ENCODE measurements at places on chromosomes 1 and 21.

DNA sequence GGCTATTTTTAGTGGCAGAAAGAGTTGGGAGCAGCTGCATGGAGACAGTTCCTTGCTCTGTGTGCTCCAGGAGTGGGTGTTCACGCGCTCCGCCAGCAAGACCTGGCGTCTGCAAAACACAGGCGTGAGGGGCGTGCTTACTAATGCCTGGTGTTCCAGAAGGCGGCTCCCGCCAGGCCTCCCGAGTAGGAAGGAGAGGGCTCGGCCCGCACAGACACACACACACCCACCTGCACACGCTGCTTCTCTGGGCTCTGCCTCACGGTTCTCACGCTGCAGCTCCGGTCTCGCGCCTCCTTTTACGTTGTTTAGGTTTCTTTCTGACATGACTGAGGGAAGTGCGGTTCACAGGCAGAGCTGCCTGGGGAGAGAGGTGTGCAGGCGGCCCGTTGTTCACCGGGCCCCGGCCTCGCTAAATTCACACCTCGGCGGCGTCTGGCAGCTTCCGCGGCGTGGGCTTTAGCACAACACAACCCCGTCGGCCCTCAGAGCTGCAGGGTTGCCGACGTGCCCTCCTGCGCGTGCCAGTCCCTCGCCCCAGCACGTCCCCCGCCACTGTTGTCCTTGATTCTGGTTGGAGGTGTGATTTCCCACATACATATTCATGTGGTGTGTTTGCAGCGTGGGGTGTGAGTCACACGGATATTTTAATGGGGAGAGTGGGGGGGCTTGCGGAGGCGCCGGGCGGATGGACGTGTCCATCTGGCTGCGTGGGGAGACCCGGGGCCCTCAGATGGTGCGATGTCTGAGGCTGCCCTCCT lies 77.0 kb downstream of the SKI start:
- DNase-seq, result no peak

- DNase-seq, result no peak
Measured at GRCh38 chr1:2523191-2523890, 3.1 kb downstream of the PANK4 start.

DNA sequence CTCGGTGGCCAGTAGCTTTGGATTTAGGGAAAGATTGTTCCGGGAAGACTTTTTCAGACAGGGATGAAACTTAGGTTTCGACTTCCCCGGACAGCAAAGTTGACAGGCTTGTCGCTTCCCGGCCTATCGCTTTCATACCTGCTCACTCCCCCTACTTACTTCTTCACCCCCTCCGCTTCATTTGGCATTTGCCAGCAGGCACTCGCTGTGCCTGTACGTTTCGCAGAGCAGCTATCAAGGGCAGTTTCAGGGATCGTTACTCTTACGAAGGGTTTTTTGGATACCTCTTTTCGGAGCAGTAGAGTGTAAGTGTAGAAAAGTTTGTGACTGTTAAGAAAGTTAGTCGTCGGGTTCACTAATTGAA lies 393 bp downstream of the BLZF1 start:
- no peak for DNase-seq

DNA sequence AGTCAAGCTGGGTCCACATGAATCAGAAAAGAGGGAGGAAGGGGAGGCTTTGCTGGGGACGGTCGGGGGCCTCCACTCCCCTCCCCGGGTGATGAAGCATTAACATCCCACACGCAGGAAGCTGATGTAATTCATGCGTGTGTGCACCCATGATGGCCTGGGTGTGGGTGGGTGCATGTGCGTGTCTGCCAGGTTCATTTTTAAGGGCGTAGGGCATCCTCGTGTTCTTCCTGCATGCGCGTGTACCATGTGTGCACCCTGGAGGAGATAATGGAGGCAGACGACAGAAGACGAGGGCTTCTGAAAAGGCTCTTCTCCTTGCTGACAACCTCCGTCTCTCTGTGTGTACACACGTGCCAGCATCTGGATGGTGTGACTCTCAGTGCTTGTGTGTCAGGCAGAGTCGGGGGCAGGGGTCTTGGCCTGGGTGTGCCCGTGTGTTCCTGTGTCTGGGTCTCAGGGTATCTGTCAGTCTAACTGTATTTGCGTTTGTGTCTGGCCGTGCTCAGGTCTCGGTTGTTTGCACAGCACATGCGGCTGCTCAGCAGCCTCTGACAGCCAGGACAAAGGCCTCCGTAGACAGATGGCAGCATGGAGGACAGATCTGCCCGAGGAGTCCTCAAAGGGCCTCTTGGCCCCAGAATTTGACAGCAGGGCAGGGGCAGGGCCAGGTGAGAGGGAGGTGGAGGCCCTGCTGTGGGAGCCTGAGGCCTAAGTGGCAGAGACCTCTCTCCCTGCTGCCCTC lies 2.4 kb downstream of the RAP1GAP start:
- DNase-seq, result no peak

DNA sequence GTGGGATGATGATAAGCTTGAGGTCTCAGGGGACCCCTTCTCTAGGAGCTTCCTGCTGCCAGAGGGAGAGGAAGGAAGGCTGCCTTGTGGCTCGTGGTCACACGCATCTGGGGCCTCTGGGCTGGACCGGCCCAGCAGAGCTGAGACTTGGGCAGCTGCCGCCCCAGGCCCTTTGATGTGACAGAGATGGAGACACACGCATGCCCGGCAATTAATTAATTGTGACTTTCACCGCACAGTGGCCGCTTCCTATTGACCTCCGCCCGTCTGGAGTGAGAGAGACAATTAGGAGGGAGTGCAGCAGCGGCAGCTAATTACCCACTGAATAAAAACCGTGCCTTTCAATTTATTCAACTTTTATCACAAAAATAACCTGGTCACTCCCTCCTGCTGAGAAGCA lies 16.6 kb upstream of the C1QA start:
- no peak for DNase-seq

DNA sequence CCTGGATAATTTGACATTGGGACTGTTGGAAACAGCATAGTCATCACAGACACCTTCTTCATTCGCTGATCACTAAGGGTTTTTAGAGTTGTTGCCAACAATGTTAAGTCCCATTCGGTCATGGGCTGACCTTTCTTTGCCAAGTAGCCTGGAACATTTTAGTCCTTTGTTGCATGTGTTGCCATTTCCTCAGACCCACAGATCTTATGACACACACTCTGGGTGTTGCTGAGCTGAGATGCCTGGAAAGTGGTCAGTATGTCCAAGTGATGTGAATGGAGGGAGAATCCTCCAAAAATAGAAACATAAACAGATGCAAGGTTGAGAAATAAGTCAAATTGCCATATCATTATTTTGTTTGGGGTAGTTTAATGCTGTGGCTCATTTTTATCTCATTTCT lies 61.5 kb upstream of the GJA5 start:
- DNase-seq, result peak; percentile 74

DNA sequence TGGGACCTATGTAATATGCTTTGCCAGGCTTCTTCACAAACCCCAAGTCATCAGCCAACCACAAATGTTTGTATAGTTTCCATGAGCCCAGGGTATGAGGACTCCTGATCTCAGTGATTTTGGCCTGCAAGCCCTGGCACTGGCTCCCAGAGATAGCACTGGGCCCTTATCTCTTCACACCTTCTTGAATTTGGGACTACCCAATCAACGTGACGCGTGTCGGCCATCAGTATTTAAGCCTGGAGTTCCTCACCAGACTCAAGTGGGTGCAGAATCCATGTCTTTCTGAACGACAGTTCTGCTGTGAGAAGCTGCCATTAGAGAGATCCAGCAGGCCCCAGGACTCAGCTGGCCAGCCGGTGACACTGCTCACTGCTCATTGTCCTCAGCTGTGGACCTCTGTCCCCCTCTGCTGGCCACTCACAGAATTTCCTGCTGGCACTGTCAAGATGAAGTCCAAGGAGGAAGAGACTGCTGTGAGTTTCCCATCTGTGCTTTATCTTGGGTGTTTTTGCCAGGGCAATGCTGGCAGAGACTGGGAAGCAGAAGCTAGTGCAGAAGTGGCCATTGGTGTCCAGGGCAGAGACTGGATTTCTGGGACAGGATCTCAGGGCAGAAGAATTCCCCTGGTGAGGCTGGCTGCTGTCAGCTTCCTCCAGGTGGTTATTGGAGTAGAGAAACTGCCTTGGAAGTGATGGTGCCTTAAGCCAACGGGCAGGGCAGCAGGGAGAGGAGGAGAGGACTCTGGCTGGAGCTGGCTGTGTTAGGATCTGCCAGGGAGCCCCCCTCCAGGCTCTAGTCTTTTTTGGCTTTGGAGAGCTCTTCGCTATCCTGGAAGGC lies 28.4 kb downstream of the TMCC2 start:
- DNase-seq, result peak; percentile 90

DNA sequence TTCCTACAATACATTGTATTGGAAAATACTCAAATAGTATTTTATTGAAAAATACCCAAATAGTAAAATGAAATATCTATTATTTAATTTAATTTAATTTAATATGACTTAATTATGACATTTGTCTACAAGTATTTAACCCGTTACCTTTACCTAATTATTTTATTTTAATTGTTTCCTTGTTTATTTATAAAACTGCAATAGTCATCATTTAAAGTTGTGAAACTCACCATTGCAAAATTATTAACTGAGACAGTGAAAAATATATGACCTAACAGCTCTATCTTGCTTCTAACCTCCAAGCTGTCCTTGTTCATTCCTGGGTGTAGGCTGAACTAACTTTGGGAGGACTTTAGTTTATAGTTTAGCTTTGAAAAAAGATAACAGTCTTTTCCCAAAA lies 300.6 kb upstream of the POGK start:
- DNase-seq, result no peak

GRCh38 chr1:22774833-22775182 lies 64.2 kb downstream of the EPHB2 start:
- DNase-seq, result no peak

DNA sequence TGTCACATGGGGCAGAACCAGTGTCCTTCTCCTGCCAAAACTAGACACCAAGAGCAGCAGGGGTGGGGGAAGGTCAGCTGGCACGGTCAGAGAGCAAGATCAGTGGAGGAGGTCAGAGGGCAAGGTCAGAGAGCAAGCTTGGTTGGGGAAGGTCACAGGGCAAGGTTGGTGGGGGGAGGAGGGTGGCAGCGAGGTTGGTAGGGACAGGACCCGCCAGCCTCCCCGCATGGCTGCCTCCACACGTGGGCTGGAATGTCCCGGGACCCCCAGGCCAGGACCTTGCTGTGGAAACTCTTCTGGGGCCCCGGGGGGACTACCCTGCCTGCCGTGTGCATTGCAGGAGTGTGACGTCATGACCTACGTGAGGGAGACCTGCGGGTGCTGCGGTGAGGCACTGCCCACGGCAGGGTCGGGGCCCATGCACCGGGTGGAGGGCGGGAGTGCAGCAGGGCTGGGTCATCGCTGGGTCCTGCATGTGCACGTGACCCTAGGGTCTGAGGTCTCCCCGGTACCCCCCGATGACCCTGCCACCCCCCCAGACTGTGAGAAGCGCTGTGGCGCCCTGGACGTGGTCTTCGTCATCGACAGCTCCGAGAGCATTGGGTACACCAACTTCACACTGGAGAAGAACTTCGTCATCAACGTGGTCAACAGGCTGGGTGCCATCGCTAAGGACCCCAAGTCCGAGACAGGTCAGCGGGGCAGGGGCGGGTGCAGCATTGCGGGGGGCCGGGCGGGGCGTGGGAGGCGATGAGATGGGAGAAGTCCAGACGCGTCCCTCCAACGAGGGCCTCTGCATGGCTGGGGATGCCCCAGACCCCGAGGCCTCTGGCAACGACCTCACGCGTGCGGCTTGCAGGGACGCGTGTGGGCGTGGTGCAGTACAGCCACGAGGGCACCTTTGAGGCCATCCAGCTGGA lies 27.3 kb downstream of the COL6A2 start:
- no peak for DNase-seq

DNA sequence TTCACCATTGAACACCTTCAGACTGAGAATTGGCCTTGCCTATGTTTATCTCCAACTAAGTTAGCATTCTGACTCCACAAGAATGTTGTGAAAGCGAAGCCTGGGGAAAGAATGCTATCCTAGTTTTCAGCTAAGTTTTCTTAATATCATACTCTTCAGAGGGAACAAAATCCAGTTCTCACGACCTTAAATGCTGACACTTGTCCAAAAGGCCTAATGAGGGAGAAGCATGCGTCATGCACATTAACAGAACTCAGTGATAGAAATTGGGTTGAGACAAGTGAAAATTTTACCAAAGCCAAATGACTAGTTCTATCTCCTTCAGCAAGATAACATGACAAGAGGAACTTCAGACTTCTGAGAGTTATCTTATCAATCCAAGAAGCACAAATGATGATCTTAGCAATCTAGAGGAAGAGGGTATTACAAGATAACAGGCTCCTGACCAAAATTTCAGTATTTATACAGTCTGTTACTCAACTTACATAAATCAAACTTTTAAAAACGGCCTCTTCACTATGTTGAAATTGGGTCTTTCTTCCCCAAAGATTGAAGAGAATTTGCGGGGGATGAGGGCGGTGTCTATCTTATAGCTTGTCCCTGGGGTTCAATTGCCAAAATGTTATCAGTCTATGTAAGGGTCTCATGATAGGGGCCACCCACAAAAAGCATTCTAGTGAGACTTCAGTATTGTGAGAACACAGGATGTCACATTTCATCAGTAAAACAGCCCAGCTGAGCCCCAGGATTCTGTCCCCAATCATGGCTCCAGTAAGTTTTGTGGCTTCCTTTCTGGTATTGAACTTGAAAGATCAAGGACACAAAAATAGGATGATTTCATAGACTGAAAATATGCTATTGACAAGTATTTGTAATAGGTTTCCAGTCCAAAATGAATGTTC lies 26.5 kb upstream of the SLC45A3 start:
- DNase-seq, result no peak

- peak; percentile 100 for DNase-seq
Measured at GRCh38 chr21:21200103-21200938, 202.1 kb downstream of the NCAM2 start.

GRCh38 chr1:30507016-30507312 lies 216.4 kb downstream of the MATN1 start:
- DNase-seq, result no peak

- DNase-seq, result peak; percentile 67
Measured at GRCh38 chr1:232728507-232729263, 76.5 kb upstream of the MAP10 start.

GRCh38 chr21:44713130-44713529 lies 1.8 kb upstream of the TSPEAR start:
- no peak for DNase-seq

DNA sequence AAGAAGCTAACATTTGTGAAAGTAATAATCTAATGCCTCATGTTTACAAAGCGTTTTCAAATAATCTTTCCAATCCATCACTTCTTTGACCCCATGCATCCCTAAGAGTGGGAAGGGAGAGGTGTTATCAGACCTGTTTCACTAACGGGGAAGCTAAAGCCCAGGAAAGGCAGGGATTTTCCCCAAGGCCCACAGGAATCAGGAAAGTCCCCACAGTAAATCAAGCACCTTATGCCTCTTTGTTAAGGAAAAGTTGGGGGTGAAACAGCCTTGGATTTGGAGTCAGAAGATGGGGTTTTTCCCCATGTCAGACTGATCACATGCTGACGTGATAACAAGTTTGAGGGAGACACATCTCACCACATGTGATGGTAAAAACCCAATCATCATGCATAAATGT lies 20.0 kb upstream of the ANGPTL7 start:
- no peak for DNase-seq

All from cardiac fibroblast (primary cell).